Regular cardiac myocyte (primary cell): ENCODE measurements at places on chromosomes 11 and 22. TPM values are rescaled to one million over a fixed set of nuclear protein-coding genes. Genes with fewer than 3 reads are reported as not detected.

Gene SMTNL1
- total RNA-seq, result not detected in 2 replicates

Gene OR51B4
- total RNA-seq, result not detected in 2 replicates

Gene SF3A1
- 10.4 and 11.7 TPM in 2 replicates for total RNA-seq

Gene DENND6B
- 1.3 and 2.0 TPM in 2 replicates for total RNA-seq

Gene ANKK1
- 0.28 TPM in 1 of 2 replicates, not detected in the other for total RNA-seq

Gene OR2AG2
- total RNA-seq, result under 0.01 and 0.28 TPM in 2 replicates
